Osteoblast (primary cell): ENCODE measurements at places on chromosomes 12 and 14. TPM values are rescaled to one million over a fixed set of nuclear protein-coding genes. Genes with fewer than 3 reads are reported as not detected.

HCAR2 gene
- not detected in 2 replicates for total RNA-seq

GRCh38 chr12:127811988-127812387 lies 455.0 kb upstream of the TMEM132C start:
- peak; percentile 87 for DNase-seq

CMA1 gene
- total RNA-seq, result not detected in 2 replicates

- DNase-seq, result no peak
Observed at GRCh38 chr14:35441160-35441559, 36.6 kb upstream of the NFKBIA start.

TSPAN11 gene
- 5.4 and 10.0 TPM in 2 replicates for total RNA-seq

DNA sequence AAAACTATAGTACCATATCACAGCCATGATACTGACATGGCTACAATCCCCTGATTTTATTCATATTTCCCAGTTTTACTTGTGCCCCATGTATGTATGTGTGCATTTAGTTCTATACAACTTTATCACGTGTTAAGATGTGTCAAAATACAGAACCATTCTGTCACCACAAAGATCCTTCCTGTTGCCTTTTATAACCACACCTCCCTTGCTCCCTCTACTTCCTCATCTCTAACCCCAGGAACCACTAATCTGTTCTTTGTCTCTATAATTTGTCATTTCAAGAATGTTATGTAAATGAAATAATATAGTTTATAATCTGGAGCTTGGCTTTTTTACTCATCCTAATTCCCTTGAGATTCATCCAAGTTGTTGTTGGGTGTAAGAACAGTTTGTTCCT lies 358.4 kb downstream of the DPF3 start:
- DNase-seq, result no peak

GRCh38 chr12:64672925-64673409 lies 62.7 kb downstream of the RASSF3 start:
- no peak for DNase-seq

KRT73 gene
- total RNA-seq, result not detected in 2 replicates

MYF5 gene
- not detected in 2 replicates for total RNA-seq

DNA sequence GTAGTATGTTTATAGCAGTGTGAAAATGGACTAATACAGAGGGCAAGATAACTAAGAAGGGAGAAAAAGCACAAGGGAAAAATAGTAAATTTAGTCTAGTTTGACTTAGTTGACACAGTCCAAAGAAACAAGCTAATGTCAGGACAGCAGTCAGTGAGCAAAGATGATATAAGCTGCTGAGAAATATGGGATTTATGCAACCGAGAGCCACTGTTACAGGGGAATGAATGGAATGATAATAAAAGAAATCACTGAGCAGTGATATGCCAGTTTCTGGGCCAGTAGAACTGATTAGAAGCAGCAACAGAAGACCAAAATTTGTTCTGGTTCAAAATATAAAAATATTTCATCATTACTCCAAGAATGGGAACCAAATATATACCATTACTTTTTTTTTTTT lies 60.1 kb downstream of the R3HDM2 start:
- peak; percentile 81 for DNase-seq
